ENCODE measurements at places on chromosomes 5 and 9.

DNA sequence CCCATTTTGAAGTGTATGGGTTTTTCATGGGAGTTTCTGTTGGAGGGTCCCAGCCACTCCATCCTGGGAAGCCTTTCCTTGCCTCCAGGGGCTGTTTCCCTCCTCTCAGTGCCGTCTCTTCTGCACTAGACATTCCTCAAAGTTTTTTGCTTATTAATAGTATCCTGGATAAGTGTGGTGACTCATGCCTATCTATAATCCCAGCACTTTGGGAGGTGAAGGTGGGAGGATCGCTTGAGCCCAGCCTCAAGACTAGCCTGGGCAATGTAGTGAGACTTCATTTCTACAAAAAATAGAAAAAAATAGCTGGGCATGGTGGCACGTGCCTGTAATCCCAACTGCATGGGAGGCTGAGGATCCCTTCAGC is 43.1 kb downstream of the RALGPS1 start:
- DNase-seq: no peak

DNA sequence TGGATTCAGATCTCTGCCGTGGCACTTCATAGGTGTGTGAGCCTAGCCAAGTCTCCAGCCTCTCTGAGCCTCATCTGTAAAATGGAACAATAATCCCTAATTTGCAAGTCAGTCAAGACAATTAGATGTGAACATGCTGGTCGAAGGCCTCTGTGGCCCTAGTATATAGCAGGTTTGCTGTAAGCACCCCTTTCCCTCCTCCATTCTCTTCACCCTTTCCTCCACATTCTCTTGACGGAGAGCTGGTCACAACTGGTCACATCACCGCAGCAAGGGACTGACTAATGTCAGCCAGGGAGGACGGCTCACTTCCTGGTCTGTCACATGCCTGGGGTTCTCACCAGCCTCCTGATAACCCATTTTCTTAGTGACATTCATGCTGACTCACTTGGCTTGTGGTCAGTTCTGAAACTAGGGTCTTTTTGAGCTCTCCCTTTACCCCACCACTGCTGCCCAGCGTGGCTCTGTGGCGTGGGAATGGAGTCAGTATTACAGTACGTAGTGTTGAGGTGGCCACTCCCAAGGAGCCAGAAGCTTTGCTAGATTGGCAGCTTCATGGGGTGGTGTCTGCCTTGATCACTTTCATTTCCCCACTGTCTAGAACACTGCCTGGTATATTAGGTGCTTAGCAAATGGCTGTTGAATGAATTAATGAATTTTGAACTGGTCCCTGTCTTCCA is 47.8 kb downstream of the ERGIC1 start:
- DNase-seq: no peak

GRCh38 chr5:76439201-76439600 is 36.1 kb downstream of the IQGAP2 start:
- DNase-seq: no peak

- no peak for DNase-seq
These were observed 29.8 kb upstream of the GZMA start for GRCh38 chr5:55072666-55073065.

DNA sequence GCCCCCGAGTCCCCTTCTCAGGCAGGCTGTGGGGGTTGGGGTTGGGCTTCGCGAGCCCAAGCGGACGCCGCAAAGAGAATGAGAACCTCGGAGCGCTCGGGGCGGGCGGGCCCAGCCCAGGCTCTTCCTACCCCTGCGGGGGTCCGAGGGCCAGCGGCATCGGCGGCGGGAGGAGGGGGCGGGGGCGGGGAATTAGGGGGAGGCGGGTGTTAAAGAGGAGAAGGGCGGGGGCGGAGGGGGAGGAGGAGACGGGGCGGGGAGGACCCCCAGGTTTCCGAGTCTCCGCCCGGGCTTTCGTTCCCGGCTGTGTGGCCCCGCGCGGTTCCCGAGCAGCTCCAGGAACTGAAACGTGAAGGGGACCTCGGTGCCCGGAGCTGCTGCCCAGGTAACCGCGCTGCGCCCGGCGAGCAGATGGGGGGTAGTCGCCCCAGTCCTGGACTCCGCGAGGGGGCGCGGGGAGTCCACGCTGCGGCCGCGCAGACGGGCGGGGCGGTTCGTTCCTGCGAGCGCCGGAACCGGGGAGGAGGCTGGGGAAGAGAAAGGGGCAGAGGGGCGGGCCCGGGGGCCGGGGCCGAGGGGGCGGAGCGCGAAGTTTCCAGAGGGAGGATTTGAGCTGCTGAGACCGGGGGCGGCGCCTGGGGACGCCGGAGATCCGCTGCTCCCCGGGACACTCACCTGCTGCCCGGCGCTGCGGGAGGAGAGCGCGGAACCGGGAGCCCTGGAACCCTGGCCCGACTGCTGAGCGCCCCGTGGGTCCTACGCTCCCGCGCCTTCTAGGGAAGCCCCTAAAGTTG is 38.4 kb upstream of the PLEKHG4B start:
- DNase-seq: peak; percentile 32

GRCh38 chr9:122807271-122807900 is 7.5 kb downstream of the OR1K1 start:
- no peak for DNase-seq

- DNase-seq: no peak
These were observed 49.2 kb upstream of the PPP1R2B start for GRCh38 chr5:156800929-156801328.
